PC-3 (cell line): ENCODE measurements at places on chromosomes 1 and 21. TPM values are rescaled to one million over a fixed set of nuclear protein-coding genes. Genes with fewer than 3 reads are reported as not detected.

GRCh38 chr1:219189021-219189824 is 15.5 kb downstream of the LYPLAL1 start:
- DNase-seq = peak; percentile 78

GRCh38 chr1:162171111-162171510 is 101.6 kb downstream of the NOS1AP start:
- DNase-seq = no peak

DNA sequence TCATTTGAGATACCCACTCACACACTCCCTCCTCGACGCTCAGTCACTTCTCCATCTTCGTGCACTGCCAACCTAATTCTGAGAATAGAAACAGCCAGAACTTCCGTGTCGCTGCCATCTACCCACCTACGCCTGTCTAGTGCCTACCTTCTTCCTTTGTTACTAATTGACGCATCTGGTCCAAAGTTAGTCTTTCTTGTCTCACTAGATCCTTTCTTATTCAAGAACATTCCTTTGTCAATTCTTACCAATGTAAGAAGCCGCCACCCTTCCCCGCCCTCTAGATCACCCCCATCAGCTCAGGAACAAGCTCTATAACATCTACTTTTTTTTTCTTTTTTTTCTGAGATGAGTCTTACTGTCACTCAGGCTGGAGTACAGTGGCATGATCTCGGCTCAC is 3.7 kb downstream of the PADI6 start:
- DNase-seq = no peak

NBPF11 gene
- 7.9 and 8.9 TPM in 2 replicates for total RNA-seq

- DNase-seq = no peak
Measured at GRCh38 chr1:206735553-206736031, 35.0 kb upstream of the IL19 start.

DNA sequence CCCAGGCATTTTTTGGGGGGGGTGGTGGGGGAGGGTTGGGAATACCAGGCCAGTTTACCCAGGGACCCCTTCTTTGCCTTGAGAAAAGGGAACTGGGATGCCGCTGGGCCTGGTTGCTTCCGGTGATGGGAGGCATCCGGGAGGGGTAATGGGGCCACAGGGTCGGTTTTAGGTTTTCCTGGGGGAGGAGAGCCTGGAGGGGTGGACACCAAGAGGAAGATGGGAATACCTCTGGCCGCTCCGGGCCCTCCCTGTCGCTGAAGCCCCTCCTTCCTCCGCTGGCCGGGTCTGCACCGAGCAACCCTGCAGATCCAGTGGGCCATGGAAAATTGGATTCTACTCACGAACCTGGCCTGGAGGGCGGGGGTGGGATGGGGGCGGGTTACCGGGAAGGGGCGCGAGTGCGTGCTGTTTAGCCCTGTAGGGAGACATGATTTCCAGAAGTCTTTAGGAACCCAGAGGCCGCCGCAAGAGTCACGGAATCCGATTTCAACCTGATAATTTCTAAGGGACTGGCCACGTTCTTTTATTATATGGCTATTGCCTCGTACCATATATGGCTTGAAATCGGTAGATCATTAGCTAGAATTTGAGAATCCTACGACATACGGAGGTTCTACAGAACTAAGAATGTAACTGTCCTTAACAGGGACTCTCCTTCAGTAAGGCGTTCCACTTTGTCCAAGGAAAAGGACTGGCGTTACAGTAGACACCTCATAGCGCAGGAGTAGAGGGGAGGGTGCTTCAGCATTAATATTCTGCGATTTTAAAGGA is 749 bp downstream of the AKIRIN1 start:
- DNase-seq = peak; percentile 45
